NCI-H82 (cell line): ENCODE measurements at places on chromosomes 16 and 17.

DNA sequence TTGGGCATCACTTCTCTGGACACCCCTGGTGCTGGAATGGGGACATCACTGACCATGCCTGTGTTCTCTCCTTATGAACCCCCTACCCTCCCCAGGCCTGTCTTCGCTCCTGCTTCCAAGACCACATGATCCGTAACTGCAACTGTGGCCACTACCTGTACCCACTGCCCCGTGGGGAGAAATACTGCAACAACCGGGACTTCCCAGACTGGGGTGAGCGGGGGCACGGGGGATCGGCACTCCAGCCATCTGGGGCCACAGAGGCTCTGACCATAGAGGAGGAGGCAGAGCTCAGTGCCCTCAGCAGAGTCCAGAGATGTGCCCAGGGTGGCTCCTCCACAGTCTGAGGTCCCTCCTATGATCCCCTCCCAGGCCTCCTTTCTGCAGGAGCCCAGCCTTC is 73.5 kb downstream of the SCNN1B start:
- no peak for DNase-seq

DNA sequence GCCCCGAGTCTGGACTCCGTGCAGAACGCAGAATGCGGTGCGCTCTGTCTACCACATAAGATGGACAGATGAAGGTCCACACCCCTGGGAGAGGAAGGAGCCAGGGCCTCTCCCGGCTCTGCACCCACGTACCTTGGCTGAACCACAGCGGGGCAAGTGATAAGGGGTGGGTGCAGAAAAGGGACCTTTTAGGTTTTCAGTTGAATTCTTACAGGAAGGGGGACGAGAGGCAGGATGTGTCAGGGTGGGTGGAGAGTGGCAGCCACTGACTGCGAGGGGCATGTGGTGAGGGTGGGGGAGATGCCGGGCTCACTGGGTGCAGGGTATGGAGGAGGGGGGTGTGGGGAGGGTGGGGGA is 372 bp downstream of the CD300A start:
- DNase-seq: no peak

DNA sequence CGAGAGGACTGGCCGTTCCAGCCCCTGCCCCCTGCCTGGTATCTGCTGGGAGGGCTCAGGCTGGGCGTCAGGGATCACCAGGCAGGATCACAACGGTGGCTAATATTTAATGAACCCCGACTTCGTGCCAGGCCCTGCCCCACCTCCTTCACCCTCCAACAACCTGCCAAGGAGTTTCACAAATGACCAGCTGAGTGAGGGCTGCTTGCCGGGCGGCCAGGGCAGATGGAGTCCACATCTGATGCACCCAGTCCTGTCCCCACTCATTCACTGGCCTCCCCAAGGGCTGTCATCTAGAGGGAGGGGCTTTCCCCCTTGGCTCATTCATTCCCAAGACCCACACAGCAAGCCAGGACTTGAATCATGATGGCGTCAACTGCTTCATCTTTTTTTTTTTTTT is 17.5 kb downstream of the UBALD1 start:
- DNase-seq: no peak

DNA sequence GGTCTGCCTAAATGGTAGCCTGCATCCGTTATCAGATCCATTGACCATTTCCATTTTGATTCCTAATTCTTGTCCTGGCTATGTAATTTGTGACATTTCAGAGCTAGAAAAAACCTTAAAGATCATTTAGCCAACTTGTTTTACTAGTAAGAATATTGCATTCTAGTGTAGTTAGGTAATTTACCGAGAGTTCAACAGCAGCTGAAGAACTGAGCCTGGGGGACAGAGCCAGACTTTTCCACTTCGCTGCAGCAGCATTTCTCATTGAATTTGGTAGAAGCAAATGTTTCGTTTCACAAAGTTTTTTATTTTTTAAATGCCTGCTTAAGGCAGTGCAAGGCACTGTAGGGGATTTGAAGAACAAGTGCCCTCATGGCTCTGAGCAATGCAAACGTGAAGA is 59.2 kb upstream of the MARCHF10 start:
- no peak for DNase-seq

DNA sequence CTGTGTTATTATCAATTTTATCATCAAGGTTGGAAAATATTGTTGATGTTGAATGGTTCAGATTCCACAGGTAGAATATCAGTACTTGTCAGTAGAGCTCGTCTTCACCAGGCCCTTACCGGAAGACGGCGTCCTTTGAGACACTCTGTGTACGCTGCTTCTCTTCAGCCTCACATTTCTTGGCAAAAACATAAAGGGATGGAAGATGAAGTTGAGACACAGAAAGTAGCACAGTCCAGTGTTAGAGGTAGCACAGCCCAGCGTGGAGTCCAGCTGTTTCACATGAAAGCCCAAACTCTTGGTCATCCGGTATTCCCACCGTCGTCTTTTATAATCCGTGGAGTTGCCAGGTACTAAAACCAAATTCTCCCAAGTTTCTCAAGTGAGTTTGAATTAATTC is 30.4 kb downstream of the ATP2C2 start:
- no peak for DNase-seq

DNA sequence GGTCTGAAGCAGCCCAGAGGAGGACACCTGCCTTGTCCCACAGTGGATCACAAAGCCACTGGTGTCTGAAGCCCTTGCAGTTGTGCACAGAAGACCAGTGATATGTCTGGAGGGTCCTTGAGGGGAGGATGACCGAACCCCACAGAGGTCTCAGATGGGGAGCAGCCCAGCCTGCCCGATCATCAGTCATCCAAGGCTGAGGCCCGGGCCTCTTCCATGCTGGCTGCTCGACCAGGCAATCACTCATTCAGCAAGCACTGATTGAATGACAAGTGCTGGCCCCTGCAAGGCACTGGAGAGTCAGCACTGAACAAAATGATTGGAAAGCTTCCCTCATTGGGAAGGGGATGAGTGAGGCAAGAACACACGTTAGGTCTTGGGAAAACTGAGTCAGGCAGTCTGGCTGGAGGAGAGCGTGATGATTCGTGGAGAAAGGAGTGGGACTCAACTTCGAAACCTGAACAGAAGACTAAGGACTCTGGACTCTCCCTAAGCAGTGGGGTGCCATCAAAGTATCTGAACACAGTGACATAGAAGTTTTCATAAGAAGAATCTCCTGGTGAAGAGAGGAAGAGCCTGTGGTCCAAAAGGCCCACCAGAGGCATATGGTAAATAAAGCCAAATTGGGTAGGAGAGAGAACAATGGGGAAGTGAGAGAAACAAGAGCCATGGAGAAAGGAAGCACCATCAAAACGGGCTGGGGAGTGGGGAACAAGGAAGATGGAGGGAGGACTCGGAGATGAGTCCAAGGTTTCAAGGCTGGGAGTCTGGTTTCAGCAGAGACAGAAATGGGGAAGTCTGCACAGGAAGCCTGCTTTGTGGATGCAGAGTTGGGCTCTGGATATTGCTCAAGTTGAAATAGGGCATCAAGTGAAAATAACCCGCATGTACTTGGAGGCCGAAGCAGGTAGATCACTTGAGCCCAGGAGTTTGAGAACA is 10.2 kb downstream of the PIK3R5 start:
- DNase-seq: no peak

- DNase-seq: peak; percentile 42
Measured at GRCh38 chr17:1398028-1398427, 2.0 kb downstream of the YWHAE start.

- DNase-seq: no peak
Measured at GRCh38 chr16:27475561-27475960, 73.6 kb downstream of the IL21R start.

- no peak for DNase-seq
Measured at GRCh38 chr16:1072526-1073261, at the start of gene SSTR5. Gene SSTR5, plus strand, starts transcription at chr16:1072747. Its CDS starts 6,122 bp downstream, at chr16:1078869.

- DNase-seq: no peak
Measured at GRCh38 chr16:17590711-17591654, 120.2 kb upstream of the XYLT1 start.

DNA sequence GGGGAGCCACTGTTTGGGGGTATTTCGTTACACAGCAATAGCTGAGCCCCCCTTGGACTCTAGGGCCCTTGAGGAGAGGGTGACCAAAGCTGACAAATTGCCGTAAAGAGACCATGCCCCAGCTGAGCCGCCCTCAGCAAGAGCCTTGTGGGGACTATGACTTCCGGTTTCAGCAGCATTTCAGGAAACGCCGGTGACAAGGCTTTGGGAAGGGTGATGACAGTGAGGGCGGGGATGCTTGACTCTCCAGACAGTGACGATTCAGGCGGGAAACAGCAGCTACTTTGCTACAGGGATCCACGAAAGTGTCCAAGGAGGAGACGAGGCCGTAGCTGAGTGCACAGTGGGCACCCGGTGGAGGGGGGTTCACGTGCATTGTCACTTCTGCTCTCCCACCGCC is 360.8 kb downstream of the C16orf95 start:
- no peak for DNase-seq

- DNase-seq: peak; percentile 65
Measured at GRCh38 chr16:66357523-66357928, 9.0 kb upstream of the CDH5 start.

GRCh38 chr17:82392209-82392920 is 20.8 kb downstream of the UTS2R start:
- no peak for DNase-seq

GRCh38 chr16:3027983-3028715 is 4.3 kb downstream of the THOC6 start:
- peak; percentile 93 for DNase-seq

GRCh38 chr17:58615768-58616659 is 75.8 kb downstream of the TEX14 start:
- no peak for DNase-seq

DNA sequence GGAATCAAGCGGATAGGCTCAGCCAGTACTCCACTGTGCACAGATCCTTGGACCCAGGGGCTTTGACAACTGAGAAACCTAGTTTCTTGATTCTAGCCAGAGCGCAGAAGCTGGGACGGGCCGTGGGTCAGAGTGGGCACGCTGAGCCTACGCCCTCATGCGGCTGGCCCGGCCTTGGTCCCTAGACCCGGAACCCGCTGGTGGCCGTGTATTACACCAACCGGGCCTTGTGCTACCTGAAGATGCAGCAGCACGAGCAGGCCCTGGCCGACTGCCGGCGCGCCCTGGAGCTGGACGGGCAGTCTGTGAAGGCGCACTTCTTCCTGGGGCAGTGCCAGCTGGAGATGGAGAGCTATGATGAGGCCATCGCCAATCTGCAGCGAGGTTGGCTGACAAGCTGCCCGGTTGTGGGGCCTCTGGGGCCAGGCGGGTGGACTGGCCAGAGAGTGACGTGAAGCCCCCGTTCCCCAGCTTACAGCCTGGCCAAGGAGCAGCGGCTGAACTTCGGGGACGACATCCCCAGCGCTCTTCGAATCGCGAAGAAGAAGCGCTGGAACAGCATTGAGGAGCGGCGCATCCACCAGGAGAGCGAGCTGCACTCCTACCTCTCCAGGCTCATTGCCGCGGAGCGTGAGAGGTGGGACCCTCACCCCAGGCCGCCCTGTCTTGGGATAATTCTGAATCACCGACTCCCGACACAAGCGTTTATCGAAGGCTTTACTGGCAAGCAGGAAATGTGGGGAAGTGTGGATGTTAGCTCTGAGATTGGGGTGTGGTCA is 946 bp downstream of the STUB1 start:
- DNase-seq: peak; percentile 56

GRCh38 chr16:53202398-53202797 is 147.6 kb downstream of the CHD9 start:
- no peak for DNase-seq

- DNase-seq: no peak
Measured at GRCh38 chr16:80488167-80488566, 52.6 kb upstream of the DYNLRB2 start.

DNA sequence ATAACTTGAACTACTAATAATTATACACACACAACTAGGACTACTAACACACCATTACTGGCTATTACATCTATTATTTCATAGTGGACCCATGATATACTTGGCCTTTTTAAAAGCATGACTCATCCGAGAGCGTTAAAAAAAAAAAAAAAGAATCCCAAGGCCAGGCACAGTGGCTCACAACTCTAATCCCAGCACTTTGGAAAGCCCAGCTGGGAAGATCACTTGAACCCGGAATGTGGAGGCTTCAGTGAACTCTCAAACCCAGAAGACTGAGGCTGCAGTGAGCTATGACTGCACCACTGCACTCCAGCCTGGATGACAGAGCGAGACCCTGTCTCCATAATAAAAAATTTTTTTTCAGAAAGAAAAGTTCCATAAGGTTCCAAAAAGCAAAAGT is 3.1 kb downstream of the GLG1 start:
- DNase-seq: no peak

- DNase-seq: no peak
Measured at GRCh38 chr17:17344507-17345293, 41.5 kb downstream of the NT5M start.

DNA sequence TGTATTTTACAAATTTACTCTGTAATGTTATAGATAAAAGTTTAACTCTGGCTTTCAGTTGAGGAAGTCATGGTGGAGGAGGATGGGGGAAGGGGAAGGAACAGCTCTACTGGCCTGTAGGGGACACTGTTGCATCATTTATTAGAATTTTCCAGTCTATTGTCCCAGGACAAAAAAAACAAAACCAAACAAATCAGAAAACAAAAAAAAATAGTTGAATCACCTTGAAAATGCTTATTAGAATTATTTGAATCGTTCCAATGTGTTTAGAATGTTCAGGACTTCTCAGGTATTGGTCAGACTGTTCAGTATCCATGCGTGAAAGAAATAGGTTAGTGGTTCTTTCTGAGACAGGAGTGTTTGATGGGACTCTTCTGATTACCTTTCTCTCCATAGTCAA is 242.0 kb downstream of the FTO start:
- peak; percentile 36 for DNase-seq

GRCh38 chr16:84557504-84557903 is 53.0 kb upstream of the MEAK7 start:
- no peak for DNase-seq

DNA sequence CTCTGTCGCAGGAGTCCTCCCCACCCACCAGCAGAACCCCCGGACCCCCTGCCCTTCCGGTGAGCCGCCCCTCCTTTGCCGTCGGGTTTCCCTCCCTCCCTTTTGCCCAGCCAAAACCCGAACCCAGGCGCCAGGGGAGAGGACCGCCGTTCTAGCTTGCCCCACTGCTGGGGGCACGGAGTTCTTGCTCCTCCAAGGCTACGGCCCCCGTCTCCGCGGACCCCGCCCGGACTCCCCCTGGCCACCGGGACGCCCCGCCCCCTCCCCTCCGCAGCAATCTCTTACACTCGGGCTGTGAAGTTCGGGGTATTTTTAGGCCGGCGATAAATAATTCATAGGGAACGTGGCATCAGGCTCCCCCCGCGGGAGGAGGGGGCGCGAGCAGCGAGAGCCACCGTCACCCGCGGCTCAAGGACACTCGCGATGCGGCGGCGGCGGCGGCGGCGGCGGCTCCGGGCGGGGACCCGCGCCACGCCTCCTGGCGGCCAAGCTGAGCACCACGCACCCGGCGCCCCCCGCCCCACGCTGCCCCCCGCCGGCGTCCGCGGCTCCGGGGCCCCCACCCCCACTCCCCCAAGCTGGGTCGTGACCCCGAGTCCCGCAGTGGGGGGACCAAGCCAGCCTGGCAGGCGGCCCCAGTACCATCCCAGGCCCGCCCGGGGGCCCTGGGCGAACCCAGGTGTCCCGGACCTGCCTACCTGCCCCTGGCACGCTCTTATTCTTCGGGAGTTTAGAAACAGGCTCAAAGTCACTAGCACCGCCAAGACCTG is at the start of gene GRIN2C:
Gene GRIN2C (minus strand): TSS at position 427 of the 770 bp plus-strand sequence. CDS start 4,793 bp downstream, outside the sequence.
- peak; percentile 25 for DNase-seq
